ENCODE measurements at places on chromosomes 6 and 20. TPM values are rescaled to one million over a fixed set of nuclear protein-coding genes. Genes with fewer than 3 reads are reported as not detected.

Gene CLVS2
- total RNA-seq = not detected

GRCh38 chr6:157984686-157985225 lies 3.1 kb downstream of the SYNJ2 start:
- DNase-seq = no peak

- DNase-seq = no peak
Observed at GRCh38 chr6:137749696-137750211, 117.3 kb upstream of the TNFAIP3 start.

DNA sequence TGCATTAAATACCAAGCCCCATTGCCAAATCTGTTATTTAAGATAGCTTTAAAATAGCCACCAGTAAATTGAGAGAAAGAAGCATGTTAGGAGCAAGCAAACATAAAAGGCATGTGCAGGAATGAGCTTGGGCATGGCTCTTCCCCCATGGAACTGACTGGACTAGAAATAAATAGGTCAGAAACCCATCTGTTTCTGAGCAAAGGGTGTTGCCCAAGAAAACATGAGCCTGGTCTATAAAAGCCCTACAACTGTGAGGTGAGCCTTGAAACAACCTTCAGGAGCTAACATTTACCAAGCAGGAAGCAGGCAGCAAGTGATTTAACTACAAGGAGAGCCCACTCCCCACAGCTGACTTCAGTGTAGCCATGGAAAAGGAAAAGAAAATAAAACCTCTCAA lies 126.3 kb downstream of the C6orf118 start:
- DNase-seq = no peak

Gene SASH1
- total RNA-seq = 58.9 TPM

DNA sequence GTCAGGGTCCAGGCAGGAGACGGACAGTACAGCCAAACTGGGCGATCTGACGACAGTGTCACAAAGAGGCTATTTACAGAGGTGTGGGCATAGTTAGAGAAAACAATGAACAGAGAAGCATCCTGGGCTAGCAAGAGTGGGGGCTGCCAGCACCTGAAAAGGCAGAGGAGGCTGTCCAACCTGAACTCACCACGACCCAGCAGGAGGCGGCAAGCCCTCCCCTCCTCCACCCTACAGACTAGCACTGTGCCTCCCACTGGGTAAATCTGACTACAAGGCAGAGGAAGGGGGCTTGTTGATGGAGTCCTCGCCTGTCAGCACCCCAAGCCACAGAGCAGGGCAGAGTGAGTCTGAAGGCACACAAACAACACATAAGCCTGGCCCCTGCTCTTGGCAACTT lies 52.8 kb upstream of the CDYL start:
- DNase-seq = no peak

GRCh38 chr20:50276119-50277063 lies 85.8 kb downstream of the CEBPB start:
- no peak for DNase-seq

Gene VSX1
- not detected for total RNA-seq

Gene AK9
- total RNA-seq = 3.5 TPM

DNA sequence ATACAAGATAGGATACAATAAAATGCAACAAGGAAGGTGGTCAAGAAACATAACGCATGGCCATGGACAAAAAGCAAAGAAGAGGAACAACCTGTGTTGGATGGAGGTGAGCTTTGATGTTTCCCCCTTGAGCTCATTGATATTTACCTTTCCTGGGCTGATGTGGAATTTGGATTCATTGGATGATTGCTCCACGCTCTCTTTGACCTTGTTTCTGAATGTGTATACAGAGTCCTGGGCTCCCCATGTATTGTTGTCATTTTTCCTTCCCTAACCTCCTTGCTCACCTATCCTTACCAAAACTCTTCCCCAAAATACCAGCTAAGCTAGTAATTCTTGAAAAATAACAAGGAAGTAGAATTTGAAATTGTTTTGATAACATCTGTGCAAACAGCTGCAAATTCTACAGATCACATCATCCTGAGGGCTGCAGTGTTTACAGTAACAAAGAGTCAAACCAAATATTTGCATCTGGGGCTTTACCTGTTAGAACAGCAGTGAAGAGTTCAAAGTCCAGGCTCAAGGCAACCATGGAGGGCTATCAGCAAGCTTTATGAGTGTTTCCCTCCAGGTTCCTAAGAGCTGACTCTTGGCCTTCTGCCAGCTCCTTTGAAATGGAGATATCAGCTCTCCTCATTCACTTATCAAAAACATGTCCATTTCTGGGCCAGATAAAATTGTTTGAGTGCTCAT lies 214.3 kb upstream of the MARCKS start:
- no peak for DNase-seq

DNA sequence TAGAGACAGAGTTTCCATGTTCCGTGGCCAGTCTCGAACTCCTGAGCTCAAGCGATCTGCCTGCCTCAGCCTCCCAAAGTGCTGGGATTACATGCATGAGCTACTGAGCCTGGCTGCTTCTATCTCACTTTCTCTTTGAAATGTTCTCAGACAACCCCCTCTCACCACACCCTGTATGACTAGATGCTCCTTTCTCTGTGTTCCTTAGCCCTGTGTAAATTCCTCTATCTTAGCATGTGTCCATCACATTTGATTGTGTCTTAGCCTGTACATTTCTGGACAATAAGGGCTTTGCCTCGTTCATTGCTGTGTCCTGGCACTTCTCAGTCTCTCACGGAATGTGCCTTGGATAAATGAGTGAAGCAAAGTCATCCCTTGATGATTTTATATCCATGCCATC lies 168.1 kb upstream of the SCGN start:
- DNase-seq = no peak
